ENCODE measurements at places on chromosomes 2 and 18.
A peak's percentile ranks its signal among the peaks of the same experiment; 100 is the strongest.

GRCh38 chr2:116269040-116269439 is 1545.5 kb upstream of the DDX18 start:
- DNase-seq: no peak

DNA sequence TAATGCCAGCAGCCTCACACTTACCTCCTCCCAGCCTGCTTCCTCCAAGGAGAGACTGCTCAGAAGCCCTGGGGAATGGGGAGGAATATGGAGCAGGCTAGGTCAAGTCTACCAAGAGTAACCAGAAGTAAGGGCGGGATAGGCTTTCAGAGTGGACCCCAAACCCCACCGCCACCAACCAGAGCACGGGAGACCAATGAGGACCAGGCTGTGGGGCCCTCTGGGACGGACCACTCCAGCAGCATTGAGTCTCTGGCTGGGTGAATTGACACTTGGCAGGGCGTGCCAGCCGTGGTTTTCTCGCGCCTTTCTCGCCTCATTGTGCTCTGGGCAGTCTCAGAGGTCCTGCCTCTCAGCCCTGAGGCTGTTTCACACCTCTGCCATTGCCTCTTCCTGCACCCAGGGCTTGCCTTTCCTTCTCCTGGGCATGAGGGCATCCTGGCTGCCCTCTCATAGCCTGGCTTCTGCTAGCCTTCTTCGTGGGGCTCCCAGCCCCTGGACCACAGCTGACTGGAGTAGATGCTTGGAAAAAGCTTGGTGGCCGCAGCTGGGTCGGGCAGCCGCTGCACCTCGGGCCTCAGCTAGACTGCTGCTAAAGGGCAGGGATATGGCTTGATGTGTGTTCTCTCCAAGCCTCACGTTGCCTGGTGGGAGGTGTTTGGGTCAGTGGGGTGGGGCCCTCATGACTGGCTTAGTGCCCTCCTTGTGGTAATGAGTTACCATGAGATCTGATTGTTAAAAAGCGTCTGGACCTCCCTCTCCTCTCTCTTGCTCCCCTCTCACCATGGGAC is 40.5 kb upstream of the HS6ST1 start:
- DNase-seq: no peak

GRCh38 chr2:189178726-189179569 is 613 bp downstream of the COL5A2 start:
- no peak for DNase-seq

GRCh38 chr2:60836491-60836890 is 44.9 kb upstream of the REL start:
- no peak for DNase-seq

DNA sequence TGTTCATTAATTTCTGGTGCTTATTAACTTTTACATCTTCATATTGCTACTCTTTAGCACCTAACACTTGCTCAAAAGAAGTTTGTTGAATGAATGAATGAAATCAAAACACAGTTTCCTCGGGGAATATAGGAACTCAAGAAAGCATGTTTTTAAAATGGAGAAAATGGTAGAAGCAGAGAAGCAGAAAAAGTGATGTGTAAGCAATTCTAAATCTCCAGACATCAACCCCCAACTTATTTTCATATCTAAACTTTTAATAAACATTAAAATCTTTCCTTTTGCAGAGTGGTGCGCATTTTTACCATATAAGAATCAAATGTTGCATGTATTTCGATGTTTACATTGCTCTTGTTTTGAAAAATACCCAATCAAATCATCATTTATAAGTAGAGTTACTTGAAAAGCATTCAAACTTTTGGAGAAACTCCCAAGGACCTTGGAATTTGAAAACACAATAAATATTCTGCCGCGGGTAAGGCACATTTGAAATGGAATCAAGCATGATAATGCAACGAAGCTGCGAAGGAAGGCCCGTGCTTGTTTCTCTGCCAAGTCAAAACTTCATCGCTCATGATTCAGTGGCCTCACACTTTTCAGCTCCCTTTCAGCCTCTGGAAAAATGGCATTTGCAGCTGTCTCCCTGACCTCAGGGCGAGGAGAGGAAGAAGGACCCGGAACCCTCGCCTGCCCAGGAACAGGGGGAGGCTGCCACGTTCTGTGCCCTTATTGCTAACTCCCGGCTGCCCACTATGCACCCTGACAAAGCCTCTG is 26.7 kb upstream of the SMIM21 start:
- no peak for DNase-seq

GRCh38 chr18:36459203-36459602 is 161.7 kb downstream of the FHOD3 start:
- no peak for DNase-seq

GRCh38 chr18:27861539-27861938 is 315.4 kb downstream of the CDH2 start:
- peak; percentile 94 for DNase-seq

DNA sequence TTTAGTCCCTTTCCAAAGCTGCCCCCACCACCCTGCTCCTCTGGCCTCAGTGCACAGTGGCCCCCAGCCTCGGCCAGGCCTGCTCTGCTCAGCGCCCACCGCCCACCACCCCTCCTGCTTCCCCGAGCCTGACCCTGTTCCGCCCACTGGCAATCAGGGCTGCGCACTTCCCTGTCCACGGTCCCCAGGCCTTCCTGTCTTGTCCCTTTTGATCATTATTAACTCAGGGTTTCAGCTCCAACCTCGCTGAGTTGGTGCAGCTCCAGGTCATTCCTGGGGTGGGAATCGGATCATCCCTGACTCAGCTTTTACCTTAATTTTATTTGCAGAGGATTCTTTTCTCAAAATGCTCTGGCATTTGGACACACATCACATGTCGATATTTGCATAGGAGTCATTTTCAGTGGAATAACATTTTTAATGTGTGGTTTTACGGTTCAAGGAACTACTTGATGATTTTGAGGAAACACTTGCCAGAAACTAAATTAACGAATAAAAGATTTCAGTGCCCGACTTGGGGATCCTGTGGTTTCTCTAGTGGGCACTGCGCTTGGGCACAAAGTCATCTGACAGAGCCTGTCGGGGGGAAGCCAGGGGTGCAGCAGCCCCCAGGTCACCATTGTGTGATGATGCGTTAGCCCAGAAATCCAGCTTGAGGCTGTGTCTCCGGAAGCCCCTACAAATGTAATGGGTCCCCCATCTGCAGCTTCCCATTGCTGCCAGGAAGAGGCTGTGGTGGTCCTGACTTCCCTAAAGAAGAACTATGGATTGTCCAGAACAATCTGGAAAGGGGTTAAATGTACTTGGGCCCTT is 1.0 kb upstream of the ESPNL start:
- no peak for DNase-seq

- DNase-seq: no peak
Measured at GRCh38 chr18:61752973-61753372, 139.8 kb downstream of the RNF152 start.

DNA sequence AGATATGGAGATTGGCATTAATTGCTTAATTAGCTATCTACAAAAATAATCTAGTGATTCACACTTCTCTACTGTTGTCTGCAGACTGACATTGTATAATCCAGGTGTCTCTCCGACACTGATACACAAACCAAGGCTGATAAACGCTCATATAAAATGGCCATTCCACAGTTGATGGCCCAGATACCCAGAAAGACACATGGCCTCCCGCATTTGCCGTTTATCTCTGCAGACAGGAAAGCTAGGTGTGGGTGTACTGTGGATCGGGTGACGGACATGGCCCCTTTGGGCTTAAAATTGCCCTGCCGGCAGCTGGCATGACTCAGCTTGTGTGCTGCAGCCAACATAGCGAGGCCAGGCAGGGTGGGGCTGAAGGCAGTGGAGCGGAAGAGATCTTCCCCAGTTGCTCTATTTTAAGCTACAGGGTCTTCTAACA is 18.5 kb downstream of the PMAIP1 start:
- peak; percentile 76 for DNase-seq

DNA sequence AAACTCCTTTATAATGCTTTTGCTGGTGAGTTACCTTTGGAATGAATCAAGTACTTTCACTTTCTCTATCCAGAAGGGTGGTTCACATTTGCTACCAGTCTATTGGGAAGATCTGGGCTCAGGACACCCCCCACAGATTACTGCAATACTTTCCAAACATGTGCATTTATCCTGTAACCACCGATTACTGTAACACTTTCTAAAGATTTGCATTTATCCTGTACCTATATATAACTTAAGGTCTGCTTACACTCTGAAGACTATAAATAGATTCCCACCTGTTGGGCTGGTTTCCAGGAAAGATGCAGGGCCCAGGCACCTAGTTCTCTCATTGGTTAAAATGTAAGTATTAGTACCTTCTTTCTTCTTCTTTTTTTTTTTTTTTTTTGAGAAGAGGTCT is 113.0 kb upstream of the NEDD4L start:
- DNase-seq: no peak

DNA sequence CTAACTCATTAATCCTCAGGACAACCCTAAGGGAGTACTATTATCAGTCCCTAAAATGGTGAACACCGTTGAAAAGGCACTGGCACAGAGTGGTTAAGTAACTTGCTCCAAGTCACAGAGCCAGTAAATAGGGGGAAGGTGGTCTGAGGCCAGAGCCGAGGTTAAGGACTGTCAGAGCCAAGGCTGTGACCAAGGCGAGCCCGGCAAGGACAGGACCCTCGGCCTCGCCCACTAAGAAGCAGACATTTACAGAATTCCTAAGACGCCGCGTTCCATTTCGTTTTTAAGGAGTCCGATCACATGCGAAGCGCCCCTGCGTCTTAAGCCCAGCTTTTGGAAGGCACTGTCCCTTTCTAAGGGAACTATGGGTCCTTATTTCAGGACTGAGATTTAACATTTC is 1.1 kb downstream of the PDIA6 start:
- no peak for DNase-seq

DNA sequence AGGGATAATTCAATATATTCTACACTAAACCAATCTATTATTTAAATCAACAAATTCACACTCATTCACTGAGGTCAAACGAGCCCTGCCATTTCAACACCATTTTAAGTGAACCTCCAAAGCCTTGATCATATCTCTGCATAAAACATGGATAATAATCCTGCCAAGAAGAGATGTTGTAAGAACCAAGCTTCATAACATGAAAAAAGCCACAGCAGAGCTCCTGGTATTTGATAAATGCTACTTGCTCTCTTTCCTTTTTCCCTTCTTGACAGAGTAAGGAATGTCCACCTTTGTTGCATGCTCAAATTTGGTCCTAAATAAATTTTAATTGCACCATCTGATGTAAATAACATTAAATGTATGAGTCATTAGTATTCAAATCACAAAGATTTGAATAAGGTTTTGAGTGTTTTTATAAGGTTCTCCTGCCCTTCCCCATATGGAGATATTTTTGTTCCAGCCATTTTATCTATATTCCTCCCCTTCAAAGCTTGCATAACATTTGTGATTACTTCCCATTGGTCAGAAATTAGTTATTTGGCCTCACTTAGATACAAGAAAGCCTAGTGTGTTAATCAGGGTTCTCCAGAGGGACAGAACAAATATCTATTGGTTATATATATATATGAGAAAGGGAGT is 318.8 kb downstream of the RND3 start:
- no peak for DNase-seq

DNA sequence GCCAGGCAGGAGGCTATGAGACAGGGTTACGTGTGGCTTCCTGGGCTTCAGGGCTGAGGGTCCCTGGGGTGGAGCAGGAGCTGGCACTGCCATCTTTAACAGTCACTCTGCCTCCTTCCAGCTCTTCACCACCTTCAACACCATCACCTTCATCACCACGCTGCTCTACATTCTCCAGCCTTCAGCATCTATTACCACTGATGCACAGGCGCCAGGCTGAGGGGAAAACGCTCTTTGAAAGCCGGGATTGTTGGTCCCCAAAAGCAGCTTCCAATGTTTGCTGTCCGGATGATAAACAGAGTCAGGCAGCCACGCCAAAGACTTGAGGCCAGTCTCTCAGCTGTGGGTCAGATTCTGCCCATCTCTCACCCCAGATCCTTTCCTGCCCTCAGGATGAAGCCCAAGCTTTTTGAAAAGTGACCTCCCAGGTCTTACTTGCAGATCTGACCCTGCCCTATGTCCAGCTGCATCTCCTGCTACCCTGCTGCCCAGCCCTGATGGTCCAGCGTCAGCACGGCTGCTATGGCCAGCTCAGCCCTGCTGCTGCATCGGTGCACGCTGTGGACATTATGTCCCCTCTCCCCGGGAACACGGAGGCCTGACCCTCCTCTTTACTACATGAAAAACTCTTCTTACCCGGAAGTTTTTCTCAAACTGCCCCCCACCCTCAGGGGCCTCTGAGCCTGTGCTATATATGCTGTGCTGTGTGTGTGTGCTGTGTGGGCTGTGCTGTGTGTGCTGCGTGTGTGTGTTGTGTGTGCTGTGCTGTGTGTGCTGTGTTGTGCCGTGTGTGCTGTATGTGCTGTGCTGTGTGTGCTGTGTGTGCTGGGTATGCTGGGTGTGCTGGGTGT is 31.2 kb upstream of the MAL start:
- DNase-seq: no peak

DNA sequence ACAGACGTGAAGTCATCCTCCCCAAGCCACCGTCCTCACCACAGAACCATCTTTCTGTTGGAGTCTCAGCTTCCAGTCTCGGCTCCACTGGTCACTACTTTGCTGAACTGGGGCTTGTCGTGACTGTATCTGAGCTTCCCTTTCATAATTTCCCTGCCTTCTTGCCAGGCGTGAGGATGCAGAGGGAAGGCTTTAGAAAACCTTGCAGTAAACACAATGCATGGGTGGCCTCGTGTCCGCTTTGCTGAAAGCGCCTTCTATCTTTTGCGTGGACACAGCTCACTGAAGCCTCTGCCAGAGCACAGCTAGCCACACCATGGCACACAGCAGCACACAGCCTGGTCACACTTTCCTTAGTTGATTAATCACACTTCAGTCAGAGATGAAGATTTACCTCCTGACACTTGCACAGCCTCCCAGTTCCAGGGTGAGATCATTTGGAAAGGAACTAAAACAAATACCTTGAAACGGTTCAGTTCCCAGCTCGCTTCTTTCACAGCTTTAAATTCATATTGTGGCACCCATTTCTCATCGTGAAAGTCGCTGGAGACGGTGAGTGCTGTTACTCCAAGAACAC is 2.8 kb upstream of the GPR45 start:
- no peak for DNase-seq

GRCh38 chr2:3952866-3953516 is 249.6 kb downstream of the DCDC2C start:
- DNase-seq: no peak

- peak; percentile 96 for DNase-seq
Measured at GRCh38 chr2:163717993-163718680, 17.7 kb downstream of the FIGN start.

GRCh38 chr2:5978131-5978751 is 286.1 kb downstream of the SOX11 start:
- DNase-seq: peak; percentile 88

GRCh38 chr2:112896909-112897623 is 13.9 kb upstream of the IL37 start:
- DNase-seq: no peak

GRCh38 chr2:169362118-169362893 is at the start of gene LRP2:
TSS of gene LRP2 (minus strand) at chr2:169362534. CDS start at chr2:169362399, 135 bp downstream.
- no peak for DNase-seq

GRCh38 chr2:100589527-100589926 is 26.7 kb downstream of the PDCL3 start:
- no peak for DNase-seq

DNA sequence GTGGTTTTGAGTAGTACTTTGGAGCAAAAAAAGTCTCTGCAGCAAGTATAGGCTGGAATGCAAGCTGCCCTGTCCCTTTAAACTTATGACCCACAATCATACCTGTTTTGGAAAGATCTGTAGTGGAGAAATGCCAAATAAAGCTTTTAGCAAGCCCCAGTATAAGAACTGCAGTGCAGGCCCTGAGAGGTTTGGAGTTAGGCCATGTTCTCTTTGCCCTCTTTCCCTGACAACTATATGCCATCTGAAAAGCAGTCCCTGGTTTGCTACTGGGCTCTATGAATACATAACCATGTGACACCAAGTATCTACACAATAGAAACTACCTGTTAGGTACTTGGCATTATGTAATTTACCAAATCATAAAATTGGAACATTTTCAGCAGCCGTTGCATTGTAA is 267.4 kb upstream of the HNMT start:
- DNase-seq: no peak

Data from NCI-H524 (cell line).